Left forelimb (tissue), 1 donor: ENCODE measurements at places on chromosomes 2 and 18.

DNA sequence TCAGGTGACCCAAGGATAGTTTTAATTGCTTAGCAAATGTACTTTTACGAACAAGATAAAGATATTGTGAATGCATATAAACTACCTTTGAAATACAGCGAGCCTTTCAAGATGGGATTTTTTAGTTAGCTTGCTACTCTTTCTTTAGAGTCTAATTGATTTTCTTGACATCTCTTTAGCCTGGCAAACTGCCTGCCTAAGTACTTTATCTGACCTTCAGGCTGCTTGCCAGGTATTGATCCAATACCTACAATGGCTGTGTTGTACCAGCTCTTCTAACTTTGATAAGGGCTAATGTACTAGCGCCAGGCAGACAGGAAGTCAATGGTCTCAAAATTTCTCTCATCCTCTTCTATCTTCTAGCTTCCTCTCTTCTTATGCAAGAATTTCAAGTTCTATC, 414.4 kb upstream of the ACVR2A start:
- DNase-seq: no peak

GRCh38 chr2:75067506-75067905, 109.1 kb downstream of the POLE4 start:
- DNase-seq: no peak

GRCh38 chr2:229343661-229344060, 72.6 kb upstream of the PID1 start:
- DNase-seq: no peak

DNA sequence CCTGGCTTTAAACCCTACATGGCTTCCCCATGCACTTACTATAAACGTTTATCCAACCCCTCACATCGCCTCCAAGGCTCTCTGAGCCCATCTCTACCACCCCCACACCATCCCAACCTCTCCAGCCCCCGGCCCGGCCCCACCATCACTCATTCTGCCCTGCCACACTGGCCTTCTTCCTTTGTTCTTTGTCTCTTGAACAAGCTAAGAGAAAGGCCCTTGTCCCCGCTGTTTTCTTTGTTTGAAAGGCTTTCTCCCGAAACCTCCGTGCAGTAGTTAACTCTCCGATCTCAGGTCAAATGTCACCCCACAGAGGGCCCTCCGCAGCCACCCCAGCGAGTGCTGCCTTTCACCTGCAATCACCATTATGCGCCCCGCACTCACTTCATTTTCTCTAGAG, 100.4 kb downstream of the AFF3 start:
- no peak for DNase-seq
